ENCODE measurements at places on chromosomes 3 and 15.

DNA sequence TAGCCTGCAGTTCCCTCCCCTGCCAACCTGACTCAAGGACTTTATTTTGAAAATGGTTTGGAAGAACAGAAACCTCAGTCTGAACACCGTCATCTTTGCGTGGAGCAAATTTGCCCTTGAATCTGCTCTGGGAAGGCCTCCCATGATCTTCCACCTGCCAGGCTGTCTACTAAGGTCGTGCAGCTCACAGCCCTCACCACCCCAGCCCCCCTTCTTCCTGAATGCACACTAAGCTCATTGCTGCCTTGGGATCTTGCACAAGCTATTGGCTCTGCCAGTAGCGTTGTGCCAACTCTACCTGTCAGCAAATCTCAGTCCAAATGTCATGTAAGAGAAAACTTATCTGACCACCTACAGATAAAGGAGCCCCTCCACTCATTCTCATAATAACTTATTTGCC, 141.5 kb downstream of the USP13 start:
- no peak for DNase-seq

GRCh38 chr15:27223179-27223578, 252.2 kb downstream of the GABRG3 start:
- DNase-seq, result no peak

DNA sequence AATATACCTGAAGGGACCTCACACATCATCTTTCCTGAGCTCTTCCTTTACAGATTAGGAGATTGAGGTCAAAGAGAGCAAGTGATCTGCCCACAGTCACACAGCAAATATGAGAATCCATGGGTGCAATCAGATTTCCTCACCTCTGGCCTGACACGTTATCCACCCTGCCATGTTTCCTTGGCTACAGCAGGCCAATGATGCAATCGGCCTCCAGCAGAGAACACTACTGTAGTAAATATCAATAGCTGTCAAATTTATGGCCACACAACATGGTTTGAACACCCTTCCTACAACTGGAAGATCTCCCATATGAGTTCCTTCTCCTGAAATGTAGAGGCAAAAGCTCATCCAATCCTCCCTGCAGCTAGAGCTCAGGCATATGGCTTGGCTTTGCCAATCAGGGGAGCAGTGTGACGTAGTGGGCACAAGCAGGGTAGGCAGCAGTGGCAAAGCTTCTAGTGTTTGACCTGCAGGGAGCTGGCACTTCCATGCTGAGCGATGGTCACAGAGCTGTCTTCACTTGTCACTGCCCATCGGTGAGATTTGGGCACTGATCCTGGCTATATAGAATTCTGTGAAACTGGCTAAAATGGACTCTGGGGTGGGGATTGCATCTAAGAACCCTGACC, 271.3 kb downstream of the TJP1 start:
- no peak for DNase-seq

GRCh38 chr3:12750658-12751071, 8.4 kb downstream of the TMEM40 start:
- no peak for DNase-seq

DNA sequence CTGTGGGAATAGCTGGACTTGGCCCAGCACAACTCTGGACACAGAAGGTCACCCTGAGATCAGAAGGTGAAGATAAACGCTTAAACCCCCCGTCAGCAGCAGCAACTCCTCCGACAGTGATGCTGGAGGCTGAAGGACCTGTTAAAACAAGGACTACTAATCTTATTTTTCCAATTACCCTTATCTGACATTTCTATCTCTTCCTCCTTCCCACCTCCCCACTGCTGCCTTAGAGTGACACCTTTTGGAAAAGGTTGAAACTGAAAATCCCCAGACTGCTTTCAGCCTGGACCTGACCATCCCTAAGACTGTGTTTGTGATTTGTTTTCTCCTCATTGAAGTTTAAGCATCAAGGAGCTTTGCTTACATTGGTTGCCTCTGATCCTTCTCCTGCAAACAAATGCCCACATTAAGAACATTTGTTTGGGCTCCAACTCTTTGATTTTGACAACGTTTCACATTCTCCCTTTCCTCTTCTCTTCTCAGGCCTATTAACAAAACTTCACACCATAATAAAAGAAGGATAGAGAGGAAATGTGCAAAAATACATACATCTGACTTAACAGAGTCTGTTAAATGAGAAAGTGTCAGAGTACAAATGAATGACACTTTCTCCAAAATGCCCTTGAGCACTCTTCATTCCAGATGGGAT, 410.6 kb upstream of the WNT5A start:
- no peak for DNase-seq

GRCh38 chr15:48992545-48992944, 28.8 kb upstream of the SHC4 start:
- no peak for DNase-seq

DNA sequence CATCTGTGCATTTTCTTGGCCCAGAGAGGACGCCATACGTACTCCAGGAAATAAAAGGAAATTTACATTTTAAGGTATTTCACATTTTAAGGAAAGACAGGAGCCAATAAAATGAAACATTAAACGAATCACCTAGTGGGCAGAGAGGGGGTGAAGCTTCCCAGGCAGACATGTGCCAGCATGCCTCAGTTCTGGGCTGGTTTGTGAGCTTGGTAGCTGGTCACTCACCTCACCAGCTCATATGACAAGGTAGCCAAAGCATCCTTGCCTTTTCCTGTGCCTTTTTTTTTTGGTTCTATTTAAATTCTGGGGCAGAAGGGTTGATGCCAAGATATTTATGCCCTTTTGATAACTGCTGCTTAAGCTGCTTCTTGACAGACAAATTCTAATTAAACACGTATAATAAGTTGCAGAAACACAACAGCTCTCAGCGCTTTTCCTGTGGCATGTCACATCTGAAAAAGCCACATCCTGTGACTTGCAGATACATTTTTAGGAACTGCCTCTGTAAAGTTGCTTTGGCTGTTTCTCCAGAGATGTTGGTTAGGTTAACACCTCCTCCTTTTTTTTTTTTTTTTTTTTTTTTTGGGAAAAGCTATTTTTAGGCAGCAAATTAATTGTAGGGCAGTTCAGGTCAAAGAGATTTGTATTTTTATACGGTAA, 218.6 kb downstream of the PDCD6IP start:
- DNase-seq, result peak; percentile 24

GRCh38 chr15:78767331-78767951, 43.8 kb downstream of the ADAMTS7 start:
- DNase-seq, result no peak

DNA sequence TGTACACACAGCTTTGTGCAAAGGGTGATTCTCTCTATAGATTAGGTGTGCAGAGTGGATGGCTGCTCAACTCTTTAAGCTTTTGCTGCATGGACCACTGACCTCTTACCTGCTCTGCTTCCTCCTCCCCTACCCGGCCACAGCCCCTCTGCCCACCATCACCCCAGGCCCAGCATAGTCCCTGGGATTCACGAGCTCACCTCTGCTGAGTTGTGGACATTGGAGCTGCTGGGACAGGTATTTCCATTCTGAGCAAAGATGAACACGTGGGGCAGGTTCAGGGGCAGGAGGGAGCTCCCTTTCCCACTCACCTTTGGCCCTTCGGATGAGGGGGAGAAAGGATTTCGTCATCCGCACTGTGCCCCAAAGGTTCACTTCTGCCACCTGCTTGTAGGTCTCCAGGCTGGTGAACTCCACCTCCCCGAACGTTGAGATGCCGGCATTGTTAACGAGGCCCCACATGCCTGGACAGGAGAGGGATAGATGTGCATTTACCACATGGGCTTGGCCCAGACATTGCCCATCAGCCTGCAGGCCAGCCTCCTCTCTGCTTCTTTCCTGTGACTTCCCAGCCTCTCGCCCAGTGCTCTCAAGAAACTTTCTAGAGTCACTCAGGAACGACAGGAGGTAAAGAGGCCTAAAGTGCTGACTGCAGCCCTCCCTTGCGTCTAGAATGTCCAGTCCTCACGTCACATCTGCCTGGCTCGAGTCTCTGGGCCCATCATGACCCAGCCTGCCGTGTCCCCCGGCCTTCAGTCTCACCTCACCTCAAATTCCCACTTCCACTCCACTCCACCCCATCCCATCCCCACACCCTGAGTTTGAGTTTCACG, 41.6 kb downstream of the BDH1 start:
- no peak for DNase-seq

GRCh38 chr15:101031213-101031612, 112.1 kb downstream of the LRRK1 start:
- no peak for DNase-seq

GRCh38 chr3:39186692-39187151, 5.7 kb downstream of the XIRP1 start:
- no peak for DNase-seq

DNA sequence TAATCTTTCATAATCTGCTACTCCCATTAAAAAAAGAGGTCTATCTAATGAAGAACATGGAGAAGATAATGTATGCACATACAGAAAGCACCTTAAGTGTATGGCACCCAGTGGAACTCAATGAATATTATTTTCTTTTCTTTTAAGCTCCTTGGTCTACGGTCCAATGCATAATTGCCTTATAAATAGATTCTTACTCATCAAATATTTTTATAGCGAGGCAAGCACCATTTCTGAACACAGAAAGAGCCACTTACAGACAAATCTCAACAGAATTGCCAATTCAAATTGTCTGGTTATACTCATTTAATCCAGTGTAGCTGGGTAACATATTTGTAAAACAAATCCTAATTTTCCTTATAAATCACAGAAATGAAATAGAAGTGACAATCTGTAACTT, 6.3 kb downstream of the PDZRN3 start:
- DNase-seq, result no peak

- no peak for DNase-seq
Measured at GRCh38 chr3:155188031-155188430, 105.5 kb downstream of the STRIT1 start.

DNA sequence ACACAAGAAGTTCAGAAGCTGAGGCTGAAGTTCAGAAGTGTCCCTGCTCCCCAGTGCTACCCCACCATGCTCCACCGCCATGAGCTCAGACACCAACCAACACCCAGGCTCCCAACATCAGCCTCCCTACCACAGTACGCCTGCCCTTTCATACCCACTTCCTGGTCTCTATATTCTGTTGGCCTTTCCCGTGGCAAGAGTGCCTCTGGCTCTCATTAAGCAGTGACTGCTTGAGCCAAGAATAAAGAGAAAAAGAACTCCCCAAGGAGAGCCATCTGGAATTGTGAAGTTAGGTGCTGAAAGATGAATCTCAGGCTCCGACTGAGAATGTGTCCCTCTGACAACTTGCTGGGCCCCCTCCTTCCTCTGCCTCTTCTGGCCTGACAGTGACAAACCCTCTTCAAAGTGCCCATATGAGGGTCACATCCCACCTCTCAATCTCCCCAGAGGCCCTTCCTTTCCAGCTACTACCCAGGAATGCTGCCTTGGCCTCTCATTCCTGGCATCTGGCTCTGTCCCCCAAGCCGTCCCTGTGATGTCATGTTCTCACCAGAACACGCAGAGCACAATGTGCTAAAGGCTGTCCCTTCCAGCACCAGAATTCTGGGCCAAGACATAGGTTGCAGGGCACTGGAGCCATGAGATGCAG, 306.8 kb downstream of the NTRK3 start:
- DNase-seq, result no peak

GRCh38 chr3:141302364-141303141, 65.8 kb upstream of the ZBTB38 start:
- DNase-seq, result no peak

- peak; percentile 63 for DNase-seq
Measured at GRCh38 chr3:42701371-42702065, 1.1 kb downstream of the HHATL start.

DNA sequence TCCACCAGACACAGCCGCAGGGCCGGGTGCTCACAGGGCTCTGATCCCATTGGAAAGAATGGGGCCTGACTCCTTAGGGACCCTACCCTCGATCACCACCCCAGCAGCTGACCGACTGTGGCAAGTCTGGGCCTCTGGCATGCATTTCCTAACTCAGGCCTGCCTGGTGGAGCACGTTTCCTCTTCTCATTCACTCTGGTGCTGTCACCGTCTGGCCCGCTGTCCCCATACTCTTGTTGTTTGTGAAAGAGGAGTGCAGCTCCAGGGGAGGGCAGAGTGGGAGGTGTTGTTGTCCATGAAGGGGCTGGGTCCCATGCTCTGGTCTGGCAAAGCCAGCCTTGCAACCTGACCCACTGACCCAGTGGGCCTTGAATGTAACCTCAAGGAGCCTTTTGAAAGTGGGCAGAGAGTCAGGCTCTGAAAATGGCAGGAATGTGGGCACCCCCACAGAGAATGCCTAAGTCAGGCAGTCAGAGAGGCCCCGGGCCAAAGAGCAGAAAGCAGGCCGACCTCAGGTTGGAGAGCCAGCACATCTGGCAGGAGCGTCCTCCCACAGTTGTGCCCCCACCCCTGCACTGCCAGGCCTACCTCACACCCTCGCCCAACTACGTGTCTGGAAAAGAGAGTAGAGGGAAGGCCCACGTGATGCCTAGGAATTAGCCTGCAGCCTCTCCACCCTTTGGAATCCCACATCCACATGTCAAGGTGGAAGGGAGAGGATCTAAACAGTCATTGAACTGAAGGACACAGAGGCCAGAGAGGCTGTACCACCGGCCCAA, 10.9 kb downstream of the SEMA7A start:
- DNase-seq, result no peak

- DNase-seq, result peak; percentile 8
Measured at GRCh38 chr3:31227131-31227562, 305.6 kb upstream of the STT3B start.

GRCh38 chr3:129023909-129024308, 22.8 kb downstream of the EFCC1 start:
- no peak for DNase-seq
